ENCODE measurements at places on chromosomes 7 and 10.

- DNase-seq = no peak
Measured at GRCh38 chr10:7794251-7795026, 6.5 kb downstream of the ATP5F1C start.

DNA sequence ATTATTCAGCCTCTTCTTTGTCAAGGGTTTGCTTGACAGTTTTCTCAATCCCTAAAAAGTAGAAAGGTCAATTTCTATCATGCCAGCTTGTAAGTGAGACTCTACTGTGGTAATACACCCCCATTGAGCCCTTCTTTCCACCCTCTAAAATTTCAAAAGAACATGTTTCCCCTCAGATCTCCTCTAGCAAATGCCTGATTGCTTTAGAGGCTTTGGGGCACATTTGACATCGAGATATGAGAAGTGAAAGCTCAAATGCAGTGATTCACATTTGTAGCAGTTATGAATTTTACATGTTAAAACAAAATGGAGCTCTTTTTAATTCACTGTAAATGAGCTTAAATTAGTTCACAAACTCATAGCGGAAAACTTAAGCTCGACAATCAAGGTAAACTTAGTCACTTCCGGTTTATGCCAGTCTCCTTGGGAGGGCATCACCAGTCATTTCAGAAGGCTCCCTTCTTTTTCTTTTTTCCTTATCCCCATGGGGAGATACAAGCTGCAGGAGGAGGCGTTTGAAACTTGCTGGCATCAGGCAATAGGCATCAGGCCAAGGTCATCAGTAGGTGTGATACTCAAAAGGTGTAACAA, 55.3 kb upstream of the ADO start:
- no peak for DNase-seq

GRCh38 chr10:33115738-33116719, 158.0 kb upstream of the ITGB1 start:
- peak; percentile 45 for DNase-seq

GRCh38 chr10:132071667-132072066, 5.9 kb downstream of the JAKMIP3 start:
- DNase-seq = no peak

DNA sequence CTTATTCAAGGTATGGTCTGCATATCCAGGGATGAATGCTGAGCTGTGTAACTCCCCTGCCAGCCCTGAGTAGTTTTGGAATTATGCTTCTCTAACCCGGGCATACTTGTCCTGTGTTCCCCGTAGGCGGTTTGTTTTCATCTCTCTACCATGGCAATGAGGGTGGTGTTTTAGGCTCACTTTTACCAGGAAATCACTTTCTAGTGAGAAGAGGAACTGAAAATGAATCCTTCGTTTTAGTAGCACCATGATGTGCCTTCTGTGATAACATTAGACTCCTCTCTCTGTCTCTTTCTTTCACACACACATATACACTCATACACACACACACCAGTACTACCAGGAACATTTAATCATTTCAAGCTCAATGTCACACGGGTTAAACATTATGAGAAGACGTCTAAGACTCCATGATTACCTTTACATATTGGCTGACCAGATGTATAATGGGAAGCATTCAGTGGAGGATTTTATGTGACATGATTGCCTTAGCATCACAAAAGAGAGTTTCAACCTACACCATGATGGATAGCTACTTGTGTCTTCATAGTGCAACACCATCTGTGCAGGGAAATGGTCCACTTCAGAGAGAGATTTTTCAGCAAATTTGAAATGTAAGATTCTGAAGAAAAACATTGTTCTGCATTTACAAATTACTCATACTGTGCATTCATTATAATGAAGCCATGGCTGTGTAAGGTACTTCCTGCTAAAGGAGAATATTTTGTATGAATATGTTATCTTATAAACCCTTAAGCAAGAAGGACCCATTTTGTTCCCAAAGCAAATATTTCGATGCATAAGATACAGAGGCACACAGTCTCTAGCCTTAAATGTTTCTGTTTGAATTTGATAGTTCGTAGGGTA, 31.0 kb upstream of the PFKP start:
- no peak for DNase-seq

- DNase-seq = peak; percentile 59
Measured at GRCh38 chr7:147245274-147245673, 1128.7 kb downstream of the CNTNAP2 start.

DNA sequence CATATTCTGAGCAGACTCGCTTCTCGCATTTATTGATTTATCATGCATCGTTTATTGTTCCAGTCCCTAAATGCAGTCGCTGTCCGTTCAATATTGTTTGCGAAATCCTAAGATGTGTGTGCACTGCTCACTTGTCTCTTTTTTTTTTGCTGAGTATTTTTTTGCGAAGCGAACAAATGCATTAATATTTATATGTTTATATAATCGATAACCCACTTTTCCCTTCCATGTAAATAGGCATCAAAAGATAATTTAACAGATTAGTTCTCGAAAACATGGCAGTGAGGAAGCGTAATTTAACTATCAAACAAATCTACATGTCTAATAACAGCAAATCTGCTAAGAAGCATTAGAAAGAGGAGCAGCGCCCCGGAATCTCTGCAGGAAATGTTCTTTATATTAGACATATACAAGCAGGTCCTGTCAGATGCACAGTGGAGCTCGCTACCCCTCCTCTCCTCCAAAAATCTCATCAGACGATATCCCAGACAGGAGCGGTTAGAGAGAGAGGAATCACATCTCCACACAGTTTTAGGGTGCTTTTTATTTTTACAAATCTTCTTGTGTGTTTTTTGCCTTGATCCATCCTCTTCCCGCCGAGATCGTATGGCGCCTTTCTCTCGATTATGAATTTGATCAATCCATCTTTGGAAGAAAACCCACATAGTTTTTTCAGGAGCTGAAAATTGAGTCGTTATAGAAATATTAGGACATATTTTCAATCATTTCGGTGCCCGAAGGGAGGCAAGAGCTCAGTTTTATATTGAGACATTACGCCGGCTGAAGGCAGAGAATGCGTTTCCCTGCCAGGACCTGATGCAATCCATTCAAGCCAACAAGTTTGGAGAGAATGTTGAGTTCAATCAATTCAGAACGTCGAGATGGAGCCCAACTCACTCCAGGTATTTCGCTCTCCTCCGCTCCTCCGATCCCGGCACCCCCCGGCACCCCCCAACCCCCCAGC, at the start of gene ARID5B:
Gene ARID5B, plus strand, starts transcription at position 871 of the 964 bp plus-strand sequence. Its CDS starts 11 bp downstream, at position 882.
- DNase-seq = peak; percentile 86

GRCh38 chr7:131095346-131095745, 232.3 kb upstream of the MKLN1 start:
- DNase-seq = no peak

DNA sequence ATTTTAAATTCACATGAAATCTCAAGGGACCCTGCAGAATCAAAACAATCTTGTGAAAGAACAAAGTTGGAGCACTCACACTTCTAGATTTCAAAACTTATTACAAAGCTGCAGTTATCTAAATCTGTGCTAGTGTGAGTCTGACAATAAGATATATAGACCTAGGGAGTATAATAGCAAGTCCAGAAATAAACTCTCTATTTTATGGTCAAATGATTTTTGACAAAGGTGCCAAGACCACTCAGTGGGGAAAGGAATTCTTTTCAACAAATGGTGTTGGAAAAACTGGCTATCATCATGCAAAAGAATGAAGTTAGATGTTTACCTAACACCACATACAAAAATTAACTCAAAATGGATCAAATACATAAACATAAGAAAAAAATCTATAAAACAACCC, 68.2 kb downstream of the TFEC start:
- no peak for DNase-seq

GRCh38 chr7:156950381-156950858, 908 bp downstream of the NOM1 start:
- DNase-seq = peak; percentile 28

DNA sequence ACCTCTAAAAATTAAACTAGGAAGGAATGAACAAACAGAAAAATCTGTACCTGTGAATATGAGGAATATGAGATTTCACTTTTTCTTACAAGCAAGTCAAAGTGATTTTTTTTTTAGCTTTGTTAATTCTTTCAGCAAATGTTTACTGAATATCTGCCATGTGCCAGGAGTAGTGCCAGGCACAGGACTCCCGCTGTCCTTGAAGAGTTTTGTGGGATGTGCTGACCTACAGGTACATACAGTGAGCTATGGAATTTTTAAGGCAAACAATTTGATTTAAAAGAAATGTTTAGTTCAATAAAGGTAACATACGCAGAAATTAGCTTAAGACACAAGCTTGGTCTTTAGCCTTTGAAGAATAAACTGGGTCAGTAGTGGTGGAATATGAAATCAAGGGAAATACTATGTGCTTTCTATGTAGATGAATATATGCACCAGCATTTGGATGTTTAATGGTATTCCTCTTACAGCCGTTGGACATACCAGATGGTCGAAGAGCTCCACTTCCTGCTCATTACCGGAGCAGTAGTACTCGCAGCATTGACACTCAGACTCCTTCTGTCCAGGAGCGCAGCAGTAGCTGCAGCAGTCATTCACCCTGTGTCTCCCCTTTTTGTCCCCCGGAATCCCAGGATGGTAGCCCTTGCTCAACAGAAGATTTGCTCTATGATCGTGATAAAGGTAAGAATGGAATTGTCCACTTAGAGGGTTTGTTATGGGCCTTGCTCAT, 102.0 kb downstream of the GLCCI1 start:
- no peak for DNase-seq

GRCh38 chr10:132787495-132788179, 1.7 kb upstream of the NKX6-2 start:
- DNase-seq = no peak

- no peak for DNase-seq
Measured at GRCh38 chr7:81420526-81421226, 349.2 kb downstream of the HGF start.

DNA sequence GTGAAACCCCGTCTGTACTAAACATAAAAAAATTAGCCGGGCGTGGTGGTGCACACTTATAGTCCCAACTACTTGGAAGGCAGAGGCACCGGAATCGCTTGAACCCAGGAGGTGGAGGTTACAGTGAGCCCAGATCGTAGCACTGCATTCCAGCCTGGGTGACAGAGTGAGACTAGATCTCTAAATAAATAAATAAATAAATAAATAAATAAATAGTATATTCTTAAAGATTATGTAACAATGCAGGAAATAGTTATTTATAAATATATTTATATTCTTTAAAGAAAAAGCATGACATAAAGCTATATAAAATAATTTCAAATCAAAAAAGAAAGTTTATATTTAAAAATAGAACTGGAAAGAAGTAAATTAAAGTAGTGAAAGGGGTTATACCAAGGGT, 76.4 kb downstream of the MBL2 start:
- DNase-seq = no peak

- DNase-seq = no peak
Measured at GRCh38 chr10:82742478-82742877, 867.5 kb downstream of the NRG3 start.

GRCh38 chr10:103905441-103905840, 12.5 kb downstream of the STN1 start:
- DNase-seq = no peak

DNA sequence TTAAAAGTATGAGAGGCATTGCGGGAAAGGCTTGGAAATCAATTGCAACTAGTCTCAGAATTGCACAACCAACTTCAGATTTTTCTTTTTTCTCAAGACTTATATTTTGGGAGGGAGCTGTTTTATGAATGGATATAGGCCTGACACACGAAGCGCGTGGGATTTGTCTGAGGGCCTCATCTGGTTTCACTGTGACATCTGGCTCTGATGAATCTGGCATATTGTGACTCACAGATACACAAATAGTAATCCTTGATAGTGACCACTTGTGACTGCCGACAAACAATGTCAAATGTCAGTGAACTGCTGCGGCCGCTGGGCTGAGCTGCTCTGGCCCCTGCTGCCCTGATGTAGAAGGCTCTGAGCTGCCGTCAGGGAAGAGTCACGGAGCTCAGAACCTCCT, 655.1 kb downstream of the INHBA start:
- no peak for DNase-seq

DNA sequence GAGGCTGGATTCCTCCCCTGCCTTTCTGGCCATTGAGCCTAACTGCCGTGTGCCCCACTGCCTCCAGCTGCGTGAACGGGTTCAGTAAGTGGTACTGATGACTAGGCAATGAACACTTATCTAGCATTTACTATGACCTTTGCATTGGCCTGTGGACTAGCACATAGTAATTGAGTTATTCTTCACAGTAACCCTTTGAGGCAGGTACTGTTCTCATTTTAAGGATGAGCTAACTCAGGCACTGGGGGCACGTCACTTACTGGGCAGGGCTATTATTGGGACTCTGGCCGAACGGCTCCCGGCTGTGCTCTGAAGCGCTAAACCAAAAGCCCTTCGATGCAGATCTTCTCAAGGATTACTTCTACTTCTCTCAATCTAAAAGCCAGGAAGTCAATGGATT, 38.3 kb downstream of the WIPF3 start:
- no peak for DNase-seq

DNA sequence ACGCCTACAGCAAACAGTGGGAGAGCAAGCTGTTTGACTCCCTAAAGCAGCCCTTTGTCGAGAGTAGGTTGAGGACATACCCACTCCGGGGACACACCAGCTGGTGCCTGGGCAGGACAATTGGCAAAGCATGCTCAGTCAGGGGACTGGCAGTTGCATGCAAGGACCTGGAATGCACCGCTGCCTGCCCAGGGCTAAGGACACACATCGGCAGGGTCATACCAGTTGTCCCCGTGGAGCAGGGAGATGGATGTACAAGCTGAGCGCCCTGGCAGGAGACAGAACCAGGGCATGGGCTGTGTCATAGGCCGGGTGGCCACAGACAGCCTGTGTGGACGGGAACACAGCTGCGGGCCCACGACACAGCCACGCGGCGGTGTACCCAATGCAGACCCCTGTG, 18.3 kb upstream of the ELN start:
- no peak for DNase-seq

DNA sequence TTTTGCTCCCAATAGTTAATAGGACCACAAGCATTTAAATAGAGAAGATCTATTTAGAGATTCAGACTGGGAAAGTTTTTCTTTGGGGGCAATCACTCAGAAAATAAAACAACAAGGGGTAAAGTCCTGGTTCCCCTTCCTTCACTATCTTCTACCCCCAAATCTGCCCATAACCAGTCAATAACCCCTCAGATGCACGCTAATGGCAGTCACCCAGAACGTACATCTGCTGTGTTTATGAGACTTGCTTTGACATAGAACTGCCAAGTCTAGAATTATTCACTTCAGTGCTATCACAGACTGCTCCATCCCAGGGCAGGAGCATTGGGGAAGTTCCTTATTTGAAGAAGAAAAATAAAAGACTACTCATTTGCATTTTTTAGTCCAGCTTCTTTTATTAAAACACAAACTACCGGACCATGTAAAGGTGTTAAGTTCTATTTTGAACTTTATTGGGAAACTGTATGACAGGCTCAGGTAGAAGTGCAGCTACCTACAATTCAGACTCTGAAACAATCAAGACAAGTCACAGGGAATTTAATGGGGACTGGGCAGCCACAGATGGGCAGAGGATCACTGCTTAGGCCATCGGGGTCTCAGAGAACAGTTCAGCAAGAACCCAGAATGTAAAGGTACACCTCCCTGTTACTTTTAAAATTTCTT, 38.4 kb downstream of the ANK3 start:
- no peak for DNase-seq
